ENCODE measurements at places on chromosomes 5 and 9.
A peak's percentile ranks its signal among the peaks of the same experiment; 100 is the strongest.

DNA sequence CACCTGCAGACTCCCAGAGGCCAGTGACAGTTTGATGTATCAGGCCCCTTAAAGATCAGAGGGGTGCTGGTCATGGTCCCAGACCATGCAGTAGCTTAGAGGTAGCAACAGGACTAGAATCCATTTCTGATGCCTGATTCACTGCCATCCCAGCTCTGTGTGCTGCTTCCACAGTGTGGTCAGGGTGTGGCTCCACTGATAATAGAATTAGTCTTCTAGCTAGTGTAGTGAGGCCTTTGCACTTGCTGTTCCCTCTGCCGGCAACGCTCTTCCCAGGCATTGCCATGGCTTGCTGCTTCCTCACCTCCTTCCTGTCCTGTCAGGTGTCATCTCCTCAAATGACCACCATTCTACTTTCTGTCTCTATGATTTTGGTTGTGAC lies 15.8 kb downstream of the PPARGC1B start:
- no peak for DNase-seq

DNA sequence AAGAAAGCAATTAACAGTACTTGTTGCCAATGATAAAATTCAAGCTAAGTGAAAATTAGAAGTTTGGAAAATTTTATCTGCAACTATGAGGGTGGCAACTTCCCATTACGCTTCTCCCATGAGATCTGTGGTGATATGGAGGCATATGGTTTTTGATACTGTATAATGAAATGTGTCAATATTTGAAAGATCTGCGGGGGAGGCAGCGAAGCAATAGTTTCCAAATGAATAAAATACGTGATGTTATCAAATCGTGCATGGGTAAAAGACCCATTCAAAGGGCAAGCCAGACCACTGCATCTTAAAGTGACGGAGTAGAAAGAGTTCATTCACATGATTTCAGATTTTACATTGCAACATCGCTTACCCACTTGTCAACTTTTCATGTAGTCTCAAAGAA lies 20.9 kb upstream of the BOD1 start:
- DNase-seq: no peak

DNA sequence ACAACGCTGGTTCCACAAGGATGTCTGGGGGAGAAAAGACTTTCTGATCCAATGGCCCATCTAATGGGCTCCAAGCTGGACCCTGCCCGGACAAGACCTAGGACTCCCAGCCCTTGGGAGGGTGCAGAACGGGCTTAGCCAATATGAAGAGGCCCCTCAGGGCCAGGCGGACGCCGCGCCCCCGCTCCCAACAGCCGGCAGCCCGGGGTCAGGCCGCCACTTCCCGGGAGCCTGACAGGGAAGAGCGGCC lies 493 bp downstream of the P4HA2 start:
- DNase-seq: no peak

DNA sequence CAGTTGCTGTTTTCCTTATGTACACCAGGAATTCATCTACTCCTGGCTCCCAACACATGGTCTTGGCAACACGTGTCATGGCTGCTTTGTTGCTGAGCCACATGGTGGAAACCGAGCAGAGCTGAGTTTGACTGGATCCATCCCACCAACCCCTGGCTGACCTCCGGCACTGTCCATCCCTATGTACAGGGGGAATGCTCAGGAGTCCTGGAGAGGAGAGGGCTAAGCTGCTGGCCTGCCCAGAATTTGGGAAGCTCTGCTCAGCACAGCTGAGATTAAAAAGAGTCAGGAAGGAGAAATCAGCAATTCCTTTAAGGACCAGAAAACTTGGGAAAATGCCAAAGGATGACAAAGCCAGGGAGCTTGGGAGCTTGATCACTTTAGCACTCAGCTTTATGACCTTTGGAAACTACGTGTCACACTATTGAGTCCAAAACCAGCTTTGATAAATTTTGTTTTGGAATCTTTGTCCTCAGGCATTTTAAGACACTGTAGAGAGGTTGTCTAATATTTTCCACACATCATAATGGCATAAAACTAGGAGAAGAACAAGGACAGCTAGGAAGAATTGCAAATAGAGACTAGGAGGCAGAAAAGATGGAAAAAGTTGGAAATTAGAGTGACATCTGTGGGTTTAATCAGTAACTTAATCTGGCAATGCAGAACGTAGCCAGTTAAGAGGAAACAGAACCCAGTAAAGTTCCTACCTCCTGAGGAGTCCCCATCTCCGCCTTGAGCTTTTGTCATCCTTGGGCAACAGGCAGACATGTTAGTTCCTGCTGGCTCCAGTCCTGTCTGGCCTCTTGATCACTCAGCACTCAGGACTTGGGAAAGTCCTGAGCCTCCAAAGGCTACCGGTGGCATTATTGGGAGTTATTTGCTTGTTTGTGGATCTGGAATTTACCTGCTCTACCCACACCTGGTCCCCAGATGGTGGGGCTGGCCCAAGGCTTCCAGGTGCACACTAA lies 62.5 kb upstream of the PLPP1 start:
- DNase-seq: no peak

DNA sequence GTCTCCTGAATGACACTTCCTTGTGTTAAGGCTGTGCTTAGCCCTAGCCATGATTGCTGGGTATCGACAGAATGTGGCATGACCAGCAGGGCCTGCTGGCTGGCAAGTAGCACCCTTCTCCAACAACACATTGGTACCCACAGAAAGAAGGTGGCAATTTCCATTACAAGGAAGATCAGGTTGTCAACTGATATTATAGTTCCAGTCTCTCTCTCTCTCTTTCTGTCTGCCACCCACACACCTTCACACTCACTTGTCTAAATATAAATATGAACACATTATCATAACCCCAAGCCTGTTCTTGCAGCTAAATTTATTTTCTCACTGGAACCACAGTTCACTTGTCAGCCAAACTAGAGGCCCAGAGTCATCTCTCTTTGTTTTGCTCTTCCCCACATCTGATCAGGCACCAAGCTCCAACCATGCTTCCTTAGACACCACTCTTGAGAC lies 408.1 kb upstream of the PIK3R1 start:
- DNase-seq: no peak

- no peak for DNase-seq
Observed at GRCh38 chr9:125949703-125950460, 202.7 kb downstream of the PBX3 start.

DNA sequence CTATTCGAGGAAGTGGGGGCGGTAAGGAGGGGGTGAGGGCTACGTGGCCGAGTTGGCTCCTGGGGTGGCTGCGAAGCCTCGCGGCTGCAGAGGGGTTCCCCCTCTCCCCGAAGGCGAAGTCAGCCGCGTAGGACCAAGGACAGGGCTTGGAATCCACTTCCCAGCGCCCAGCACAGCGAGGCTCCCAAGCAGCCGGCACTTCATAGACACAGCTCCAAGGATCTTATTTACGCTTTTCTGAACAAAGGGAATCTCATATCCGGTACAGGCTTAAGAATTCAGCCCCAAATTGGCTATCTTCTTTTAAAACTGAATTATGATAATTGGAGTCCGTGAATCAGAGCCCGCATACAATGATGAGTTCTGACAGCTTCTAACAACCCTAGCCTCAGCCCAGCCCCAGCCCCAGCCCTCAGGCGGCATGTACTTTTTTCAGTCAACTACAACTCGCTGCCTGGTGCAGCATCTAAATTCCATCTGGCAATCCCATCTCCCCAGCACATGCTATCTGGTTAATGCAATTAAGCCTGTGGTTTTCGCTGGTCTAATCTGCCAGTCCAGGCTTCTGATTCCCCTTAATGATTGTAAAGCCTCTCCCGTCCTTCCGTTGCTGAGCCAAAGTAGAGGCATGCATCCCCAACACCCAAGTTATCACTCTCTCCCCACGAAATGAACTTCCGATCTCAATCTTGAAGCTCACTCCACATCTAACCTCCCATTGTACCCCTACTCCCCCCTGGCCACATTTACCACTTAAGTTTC lies 1.0 kb downstream of the ELAVL2 start:
- no peak for DNase-seq

DNA sequence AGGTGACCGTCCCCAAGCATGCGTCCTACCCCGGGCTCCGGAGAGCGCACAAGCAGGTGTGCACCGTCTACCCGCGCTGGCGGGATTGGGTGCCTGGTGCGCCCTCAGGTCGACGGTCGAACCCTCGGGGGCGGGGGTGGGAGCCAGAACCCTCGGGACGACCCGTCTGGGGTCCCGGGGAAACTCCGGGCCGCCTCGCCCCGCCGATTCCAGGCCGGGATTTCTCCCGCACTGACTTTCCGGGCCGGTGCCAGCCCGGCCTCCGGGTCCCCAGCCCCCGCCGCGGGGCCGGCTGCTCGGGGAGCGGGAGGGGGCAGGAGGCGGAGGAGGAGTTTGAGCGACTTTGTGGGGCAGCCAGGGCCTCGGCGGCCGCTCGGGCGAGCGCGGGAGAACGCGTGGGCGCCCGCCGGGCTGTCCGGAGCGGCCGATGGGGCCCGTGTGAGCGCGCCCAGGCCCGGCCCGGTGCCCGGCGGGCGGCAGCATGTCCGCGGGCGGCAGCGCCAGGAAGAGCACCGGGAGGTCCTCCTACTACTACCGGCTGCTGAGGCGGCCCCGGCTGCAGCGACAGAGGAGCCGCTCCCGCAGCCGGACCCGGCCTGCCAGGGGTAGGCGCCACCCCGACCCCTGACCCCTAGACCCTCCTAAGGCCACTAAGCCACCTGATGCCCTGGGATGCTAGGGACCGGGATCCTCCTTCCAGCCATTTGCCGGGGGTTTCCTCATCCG lies at the start of gene DAB2IP:
Gene DAB2IP (plus strand): TSS at position 340 of the 726 bp plus-strand sequence. CDS start 142 bp downstream, at position 482.
- no peak for DNase-seq

GRCh38 chr9:3751125-3751758 lies 225.4 kb upstream of the RFX3 start:
- no peak for DNase-seq

- no peak for DNase-seq
Observed at GRCh38 chr9:125691869-125692268, 15.1 kb downstream of the MAPKAP1 start.

DNA sequence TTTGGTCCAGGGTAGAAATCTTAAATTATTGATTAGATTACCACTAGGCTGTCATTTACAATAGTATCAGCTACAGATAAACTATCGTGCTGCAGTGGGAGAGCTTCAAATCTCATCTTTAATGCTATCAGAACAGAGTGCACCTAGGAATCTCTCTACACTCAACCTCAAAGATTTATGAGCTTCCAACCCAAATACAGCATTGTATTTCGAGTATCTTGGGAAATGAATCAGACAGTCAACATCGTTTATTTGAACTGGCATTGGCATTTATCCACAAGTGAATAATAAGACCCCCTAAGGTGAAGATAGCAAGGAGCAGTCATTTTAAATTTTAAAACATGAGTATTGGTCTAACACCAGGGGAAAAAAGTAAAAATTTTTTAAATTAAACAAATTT lies 1203.2 kb downstream of the CDH12 start:
- DNase-seq: no peak

- no peak for DNase-seq
Observed at GRCh38 chr9:116193636-116194035, 40.0 kb downstream of the PAPPA start.

DNA sequence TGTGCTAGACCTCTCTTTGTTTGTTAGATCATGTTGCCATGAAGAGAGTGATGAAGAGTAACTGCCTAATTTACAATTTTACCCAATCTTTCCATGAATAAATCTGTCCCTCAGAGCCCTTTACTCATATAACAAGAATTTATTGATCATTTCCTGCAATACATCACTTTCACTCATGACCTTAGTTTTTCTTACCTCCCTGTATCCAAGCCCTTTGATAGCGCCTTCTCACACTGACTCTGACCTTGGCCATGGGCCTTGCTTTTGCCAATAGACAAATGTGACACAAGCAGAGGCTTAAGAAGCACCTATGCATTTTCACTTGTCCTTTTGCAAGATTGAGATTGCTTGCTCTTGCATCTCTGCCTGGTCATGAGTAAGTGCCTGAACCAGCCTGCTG lies 288.1 kb downstream of the NNT start:
- DNase-seq: no peak

DNA sequence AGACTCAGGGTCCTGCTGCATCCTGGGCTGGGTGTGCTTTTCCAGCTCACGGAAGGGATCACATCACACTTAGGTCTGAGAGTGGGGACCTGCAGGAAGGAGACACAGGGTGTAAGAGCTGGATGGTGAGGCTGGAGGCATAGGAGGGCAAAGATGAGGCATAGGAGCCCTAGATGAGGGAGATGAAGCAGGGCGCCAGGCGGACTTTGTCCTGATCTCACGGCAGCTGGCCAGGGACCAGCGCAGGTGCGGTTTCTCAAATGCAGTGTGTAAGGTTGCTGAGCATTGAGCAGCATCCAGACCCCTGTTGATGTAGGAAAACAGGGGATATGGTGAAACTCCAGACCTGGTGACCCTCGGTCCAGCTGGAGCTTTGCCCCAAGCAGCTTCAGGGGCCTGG lies 156.5 kb downstream of the PSAT1 start:
- no peak for DNase-seq

GRCh38 chr5:8870349-8870958 lies 675.4 kb downstream of the SEMA5A start:
- no peak for DNase-seq

DNA sequence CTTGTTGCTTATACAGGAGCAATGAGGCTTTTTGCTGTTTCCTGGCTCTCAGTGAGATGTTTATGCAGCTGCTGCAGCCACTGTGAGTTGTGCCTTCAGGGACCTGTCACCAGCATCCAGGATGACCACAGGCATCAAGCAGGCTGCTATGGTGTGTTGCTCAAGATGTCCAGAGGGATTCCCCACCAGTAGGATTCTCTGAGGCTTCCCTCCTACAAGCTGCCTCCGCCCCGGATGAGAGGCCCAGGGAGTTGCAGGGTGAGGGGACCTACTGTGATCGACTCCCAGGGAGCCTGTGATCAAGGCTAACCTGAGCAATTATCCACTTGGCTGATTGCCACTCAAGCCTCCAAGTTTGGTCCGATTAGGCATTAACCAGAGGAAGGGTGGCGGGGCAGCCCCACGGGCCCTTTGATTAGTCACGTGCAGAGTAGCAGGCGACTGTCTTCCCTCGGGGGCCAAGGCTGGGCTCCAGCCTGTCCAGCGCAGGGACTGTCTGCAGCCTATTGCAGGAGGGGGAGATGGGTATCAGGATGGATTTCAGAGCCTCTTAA lies 1.8 kb upstream of the FAT2 start:
- DNase-seq: no peak

DNA sequence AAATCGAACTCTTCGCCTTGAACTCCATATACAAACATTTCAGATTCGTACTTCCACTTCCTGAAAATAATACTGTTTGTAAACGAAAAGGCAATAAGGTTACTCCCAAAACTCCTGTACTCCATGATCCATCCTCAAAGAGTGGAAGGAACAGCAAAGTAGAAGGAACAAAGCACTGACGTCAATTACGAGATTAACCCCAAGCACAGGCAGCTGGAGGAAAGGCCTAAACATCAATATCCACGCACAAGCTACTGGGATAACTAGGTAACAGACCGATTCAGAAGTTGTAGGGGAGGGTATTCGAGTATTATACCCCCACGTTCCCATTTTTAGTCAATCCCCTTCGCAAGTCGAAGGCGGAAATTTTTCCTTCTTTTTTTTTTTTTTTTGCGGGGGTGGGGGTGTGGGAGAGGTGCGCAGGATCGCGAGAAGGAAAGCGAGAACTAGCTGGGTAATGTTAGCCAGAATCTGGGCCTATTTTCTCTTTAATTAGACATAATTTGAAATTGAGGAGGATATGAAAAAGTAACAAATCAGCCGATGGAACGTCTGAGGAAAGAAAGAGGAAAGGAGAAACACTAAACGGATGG lies 909 bp downstream of the AFF4 start:
- peak; percentile 12 for DNase-seq

Measured in T-helper 1 cell (primary cell).